ENCODE measurements at places on chromosomes 7 and 10.

- no peak overlapping the region for H3K4me3 ChIP-seq
- H3K27me3 ChIP-seq, result no peaks in the 10 kb centered on the region
- no peaks in the 10 kb centered on the region for H3K36me3 ChIP-seq
- H3K4me1 ChIP-seq, result no peaks in the 10 kb centered on the region
- no peak overlapping the region for H3K27ac ChIP-seq
- DNase-seq, result no peak
These were observed 120.8 kb downstream of the NRCAM start for GRCh38 chr7:108335269-108335918.

DNA sequence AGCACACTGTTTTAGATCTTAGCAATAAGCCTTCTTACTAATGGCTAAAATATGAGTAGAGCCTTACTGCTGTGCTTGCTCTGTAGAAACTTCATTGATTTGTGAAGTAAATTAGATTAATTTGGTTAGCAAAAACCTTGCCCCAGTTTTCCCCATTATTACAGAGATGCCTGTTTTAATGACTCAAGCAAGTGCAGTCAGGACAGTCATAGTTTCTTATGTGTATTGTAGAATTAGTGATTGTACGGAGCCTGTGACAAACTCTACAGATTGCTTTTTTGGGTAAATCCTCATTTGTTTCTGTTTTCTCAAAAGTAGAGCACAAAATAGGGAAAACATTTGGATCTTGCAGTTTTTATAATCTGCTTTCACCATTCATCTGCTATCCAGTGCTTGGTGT lies 7.0 kb downstream of the TAX1BP1 start:
- H3K4me3 ChIP-seq, result no peak overlapping the region
- H3K27me3 ChIP-seq, result no peaks in the 10 kb centered on the region
- H3K27ac ChIP-seq, result no peak overlapping the region
- DNase-seq, result no peak
- no peaks in the 10 kb centered on the region for H3K36me3 ChIP-seq

GRCh38 chr10:47348138-47348651 lies at the start of gene RBP3:
TSS of gene RBP3 (plus strand) at chr10:47348363. CDS start at chr10:47348485, 122 bp downstream.
- H3K27ac ChIP-seq, result no peak within 1 kb of the TSS
- H3K4me1 ChIP-seq, result no peaks in the 10 kb centered on the region
- no peaks in the 10 kb centered on the region for H3K36me3 ChIP-seq
- H3K4me3 ChIP-seq, result no peak within 1 kb of the TSS
- no peak for DNase-seq
- H3K27me3 ChIP-seq, result no peaks in the 10 kb centered on the region

DNA sequence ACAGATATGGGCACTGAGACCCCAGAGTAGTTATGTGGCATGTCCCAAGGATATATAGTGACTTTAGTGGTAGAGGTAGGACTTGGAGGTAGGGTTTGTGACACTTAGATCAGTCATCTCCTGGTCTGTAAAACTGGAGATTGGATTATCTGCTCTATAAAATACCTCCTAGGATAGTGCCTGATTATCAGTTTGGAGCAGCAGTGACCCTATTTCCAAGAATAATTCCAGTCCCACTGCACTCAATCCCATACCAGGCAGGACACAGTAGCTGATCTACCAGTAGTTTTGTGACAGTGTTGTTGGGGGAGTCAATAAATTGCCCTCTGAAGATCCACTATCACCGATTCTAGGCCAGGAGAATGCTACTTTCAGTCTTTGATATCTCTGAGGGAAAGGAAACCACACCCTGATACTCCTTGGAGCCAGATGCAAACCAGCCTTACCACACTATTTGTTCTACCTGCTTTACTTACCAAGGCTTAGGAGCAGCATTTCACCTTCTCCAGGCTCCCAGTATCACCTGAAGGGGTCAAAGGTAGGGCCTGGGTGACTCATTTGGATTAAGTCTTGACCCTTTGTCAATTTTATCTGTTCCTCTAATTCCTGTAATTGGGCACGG lies 30.6 kb downstream of the KMT2E start:
- H3K27ac ChIP-seq, result no peak overlapping the region
- DNase-seq, result no peak
- H3K4me3 ChIP-seq, result no peak overlapping the region
- H3K4me1 ChIP-seq, result no peaks in the 10 kb centered on the region
- H3K27me3 ChIP-seq, result no peaks in the 10 kb centered on the region

- no peak for DNase-seq
- H3K27me3 ChIP-seq, result no peaks in the 10 kb centered on the region
- H3K4me1 ChIP-seq, result no peaks in the 10 kb centered on the region
- peaks cover 26% of the 10 kb centered on the region for H3K36me3 ChIP-seq
- H3K4me3 ChIP-seq, result no peak overlapping the region
These were observed 26.3 kb downstream of the ENTPD7 start for GRCh38 chr10:99685597-99685967.

GRCh38 chr7:10239695-10240345 lies 733.9 kb upstream of the PHF14 start:
- no peaks in the 10 kb centered on the region for H3K27me3 ChIP-seq
- no peak overlapping the region for H3K27ac ChIP-seq
- no peaks in the 10 kb centered on the region for H3K4me1 ChIP-seq
- DNase-seq, result no peak
- no peak overlapping the region for H3K4me3 ChIP-seq
- H3K36me3 ChIP-seq, result no peaks in the 10 kb centered on the region

DNA sequence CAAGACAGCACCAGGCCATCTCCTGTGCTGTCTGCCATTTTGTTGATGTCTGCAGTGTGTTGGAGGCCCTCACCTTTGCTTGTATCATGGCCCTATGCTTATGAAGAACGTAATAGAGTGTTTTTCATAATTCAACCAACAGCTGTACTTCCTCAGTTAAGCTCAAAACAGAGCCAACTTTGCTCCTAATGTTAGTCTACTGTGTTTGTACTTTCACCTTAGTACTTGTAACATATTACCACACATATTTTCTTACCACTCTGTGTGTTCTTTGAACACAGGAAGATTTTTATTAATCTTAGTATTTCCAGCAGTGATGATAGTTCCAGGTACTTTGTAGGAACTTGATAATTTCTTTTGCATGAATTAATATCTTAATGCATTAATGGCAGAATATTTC lies 5.9 kb downstream of the ZNF33A start:
- H3K27me3 ChIP-seq, result no peaks in the 10 kb centered on the region
- H3K4me3 ChIP-seq, result no peak overlapping the region
- DNase-seq, result no peak
- no peaks in the 10 kb centered on the region for H3K4me1 ChIP-seq
- H3K36me3 ChIP-seq, result peaks cover 77% of the 10 kb centered on the region

DNA sequence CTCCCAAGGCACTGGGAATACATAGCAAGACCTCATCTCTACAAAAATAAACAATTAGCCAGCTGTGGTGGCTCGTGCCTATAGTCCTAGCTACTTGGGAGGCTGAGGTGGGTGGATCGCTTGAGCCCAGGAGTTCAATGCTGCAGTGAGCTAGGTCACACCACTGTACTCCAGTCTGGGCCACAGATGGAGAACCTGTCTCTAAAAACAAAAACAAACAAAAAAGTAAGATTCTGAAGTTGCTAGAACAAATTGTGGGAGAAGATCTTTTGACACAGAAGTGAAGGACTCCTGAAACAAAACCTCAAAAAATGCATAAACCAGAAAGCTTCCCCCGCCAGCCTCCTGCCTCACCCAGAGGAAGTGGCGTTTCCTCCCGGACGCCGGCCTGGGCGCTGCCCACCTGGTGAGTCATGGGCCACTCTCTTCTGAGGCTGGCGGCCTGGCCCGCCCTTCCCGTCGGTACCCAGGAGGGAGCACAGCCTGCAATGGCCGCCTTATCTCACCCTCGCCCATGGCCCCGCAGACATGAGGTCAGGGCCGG lies 25.4 kb upstream of the ELN start:
- peaks cover 12% of the 10 kb centered on the region for H3K27me3 ChIP-seq
- no peak overlapping the region for H3K27ac ChIP-seq
- H3K36me3 ChIP-seq, result no peaks in the 10 kb centered on the region

DNA sequence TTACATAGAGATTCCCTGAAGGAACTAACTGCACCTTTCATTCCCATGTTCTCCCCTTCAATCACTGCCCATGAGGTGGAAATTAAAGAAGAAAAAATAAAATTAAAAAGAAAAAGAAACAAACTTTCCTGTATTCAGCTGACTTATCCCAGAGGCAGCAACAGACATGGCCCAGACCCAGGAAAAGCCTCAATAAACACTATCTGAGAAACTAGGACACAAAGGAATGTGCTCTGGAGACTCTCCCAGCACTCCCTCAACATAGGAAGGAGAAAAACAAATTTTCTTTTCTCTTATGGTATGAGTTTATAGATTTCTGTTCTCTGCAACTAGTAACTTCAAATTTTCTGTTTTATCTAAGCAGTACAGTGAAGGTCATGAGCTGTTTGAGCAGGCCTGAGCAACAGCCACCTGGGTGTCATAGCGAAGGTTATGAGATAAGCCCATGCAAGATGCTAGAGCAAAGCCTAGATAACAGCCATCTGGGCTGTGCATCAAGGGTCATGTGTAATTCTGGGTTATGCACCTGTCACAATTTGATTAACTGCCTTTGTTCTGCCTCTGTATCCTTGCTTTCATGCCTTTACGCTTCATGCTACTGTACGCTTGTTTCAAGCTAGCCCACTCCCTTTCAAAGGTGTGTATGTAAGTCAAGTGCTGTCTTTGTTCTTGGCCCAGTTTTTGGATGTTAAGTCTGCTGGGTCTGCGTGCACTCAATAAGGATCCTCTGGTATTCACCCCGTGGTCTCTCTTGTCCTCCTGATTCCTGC lies 11.0 kb upstream of the OR6B1 start:
- H3K36me3 ChIP-seq, result no peaks in the 10 kb centered on the region
- H3K4me3 ChIP-seq, result no peak overlapping the region
- H3K27me3 ChIP-seq, result no peaks in the 10 kb centered on the region
- H3K27ac ChIP-seq, result no peak overlapping the region
- no peak for DNase-seq

DNA sequence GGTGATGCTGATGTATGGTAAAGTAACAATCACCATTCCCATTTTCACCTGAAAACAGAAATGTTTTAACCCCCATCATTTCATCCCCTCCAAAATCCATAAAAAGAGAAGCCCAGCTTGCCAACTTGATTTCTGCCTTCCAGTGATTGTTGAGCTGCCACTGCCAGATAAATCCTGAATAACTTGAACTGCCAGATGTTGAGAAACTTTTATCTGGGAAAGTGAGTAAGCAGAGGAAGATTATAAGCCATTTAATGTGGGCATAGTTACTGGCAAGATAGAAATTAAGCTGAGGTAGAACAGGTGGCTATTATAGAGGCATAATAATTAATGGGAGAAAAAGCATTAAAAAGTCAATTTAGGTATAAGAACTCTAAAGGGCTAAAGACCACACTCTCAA lies 534.1 kb downstream of the ANKRD7 start:
- DNase-seq, result no peak
- H3K4me1 ChIP-seq, result no peaks in the 10 kb centered on the region
- H3K27ac ChIP-seq, result no peak overlapping the region
- no peaks in the 10 kb centered on the region for H3K36me3 ChIP-seq
- H3K27me3 ChIP-seq, result no peaks in the 10 kb centered on the region
- H3K4me3 ChIP-seq, result no peak overlapping the region

DNA sequence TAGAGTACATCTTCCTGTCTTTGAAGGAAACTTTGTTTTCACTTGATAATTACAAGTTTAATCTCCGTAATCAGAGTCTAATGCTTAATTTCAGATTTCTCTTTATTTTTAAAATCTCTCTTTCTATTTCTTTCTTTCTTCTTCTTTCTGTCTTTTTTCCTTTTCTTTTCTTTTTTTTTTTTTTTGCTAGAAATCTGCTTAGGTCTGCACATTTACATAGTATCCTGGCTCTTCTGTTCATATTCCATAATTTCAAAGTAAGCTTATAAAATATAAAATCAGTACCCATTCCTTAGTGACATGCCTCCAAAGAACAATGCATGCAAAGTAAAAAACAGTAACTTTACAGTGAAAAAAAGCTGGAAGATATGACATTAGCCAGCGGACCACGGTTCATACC lies 601.7 kb upstream of the VSTM2A start:
- no peak for DNase-seq
- no peak overlapping the region for H3K27ac ChIP-seq
- H3K4me3 ChIP-seq, result no peak overlapping the region
- H3K4me1 ChIP-seq, result no peaks in the 10 kb centered on the region
- no peaks in the 10 kb centered on the region for H3K36me3 ChIP-seq
- no peaks in the 10 kb centered on the region for H3K27me3 ChIP-seq

DNA sequence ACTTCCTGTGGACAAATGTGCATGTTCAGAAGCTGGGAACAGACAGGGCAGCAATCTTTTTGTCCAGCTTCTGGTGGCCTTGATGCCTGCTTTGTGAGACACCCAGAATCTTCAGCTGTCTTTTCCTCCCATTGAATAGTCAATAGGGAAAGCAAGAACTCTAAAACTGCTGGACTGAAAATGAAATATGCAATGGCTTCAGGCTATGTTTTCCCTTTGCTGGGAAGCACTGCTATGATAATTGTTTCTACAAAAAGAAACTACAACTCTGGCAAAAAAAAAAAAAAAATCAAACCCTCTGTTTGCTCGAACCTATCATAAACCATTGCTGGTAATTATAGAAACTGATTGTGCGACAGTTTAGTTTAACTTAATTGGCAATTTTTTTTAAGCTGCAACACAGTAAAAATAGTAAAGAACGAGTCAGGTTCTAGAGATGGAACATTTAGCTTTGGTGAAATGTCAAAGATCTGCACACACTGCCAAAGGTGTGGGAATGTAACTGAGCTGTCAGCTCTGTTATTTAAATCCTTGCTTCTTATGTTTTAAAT lies 79.1 kb upstream of the NEUROD6 start:
- no peak overlapping the region for H3K27ac ChIP-seq
- no peaks in the 10 kb centered on the region for H3K27me3 ChIP-seq
- no peak for DNase-seq
- no peaks in the 10 kb centered on the region for H3K4me1 ChIP-seq
- no peak overlapping the region for H3K4me3 ChIP-seq

- DNase-seq, result peak; percentile 29
- no peak overlapping the region for H3K4me3 ChIP-seq
- no peaks in the 10 kb centered on the region for H3K27me3 ChIP-seq
These were observed 12.3 kb downstream of the GOLGA7B start for GRCh38 chr10:97861924-97862323.
